ENCODE measurements at places on chromosomes 7 and 10. TPM values are rescaled to one million over a fixed set of nuclear protein-coding genes. Genes with fewer than 3 reads are reported as not detected.

ADARB2 gene
- polyA plus RNA-seq, result 0.05 TPM

FLNC gene
- polyA plus RNA-seq, result 0.93 TPM

ITGB8 gene
- polyA plus RNA-seq, result 0.11 TPM

KIAA1549 gene
- 0.09 TPM for polyA plus RNA-seq

HOXA3 gene
- 1.4 TPM for polyA plus RNA-seq

PSMG3 gene
- polyA plus RNA-seq, result 84.5 TPM

CACUL1 gene
- 4.3 TPM for polyA plus RNA-seq

THSD7A gene
- polyA plus RNA-seq, result 0.29 TPM

DNA sequence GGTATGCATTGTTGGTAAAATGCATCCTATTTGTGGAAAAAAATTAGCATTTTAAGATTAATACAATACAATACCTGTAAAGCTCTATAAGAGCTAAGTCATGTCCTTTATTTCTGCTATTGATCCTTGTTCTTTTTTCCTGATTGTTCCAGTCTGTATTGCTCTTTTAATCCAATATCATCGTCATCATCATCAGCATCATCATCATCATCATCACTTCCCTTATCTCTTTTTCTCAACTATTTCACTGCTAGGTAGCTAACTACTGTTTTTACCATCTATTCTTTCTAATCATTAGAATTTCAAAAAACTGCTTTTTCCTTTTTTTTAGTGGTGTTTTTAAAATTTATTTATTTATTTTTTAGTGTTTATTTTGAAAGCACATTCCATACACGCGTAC lies 71.2 kb downstream of the ABCC2 start:
- DNase-seq, result no peak
- no peaks in the 10 kb centered on the region for H3K27me3 ChIP-seq
- no peaks in the 10 kb centered on the region for H3K4me1 ChIP-seq
- H3K36me3 ChIP-seq, result no peaks in the 10 kb centered on the region
- H3K27ac ChIP-seq, result no peak overlapping the region

- no peaks in the 10 kb centered on the region for H3K27me3 ChIP-seq
- H3K27ac ChIP-seq, result no peak overlapping the region
- no peak overlapping the region for H3K4me3 ChIP-seq
- no peak for DNase-seq
Observed at GRCh38 chr7:148708026-148708885, 9.6 kb downstream of the CUL1 start.

- H3K4me1 ChIP-seq, result no peaks in the 10 kb centered on the region
- H3K4me3 ChIP-seq, result no peak overlapping the region
- no peak for DNase-seq
Observed at GRCh38 chr10:61760943-61761824, 98.5 kb downstream of the CABCOCO1 start.

GRCh38 chr10:106513352-106513771 lies 651.1 kb downstream of the SORCS1 start:
- no peaks in the 10 kb centered on the region for H3K4me1 ChIP-seq
- H3K4me3 ChIP-seq, result no peak overlapping the region

- no peaks in the 10 kb centered on the region for H3K36me3 ChIP-seq
- no peak overlapping the region for H3K27ac ChIP-seq
- H3K27me3 ChIP-seq, result no peaks in the 10 kb centered on the region
- no peak for DNase-seq
- no peaks in the 10 kb centered on the region for H3K4me1 ChIP-seq
- H3K4me3 ChIP-seq, result no peak overlapping the region
Observed at GRCh38 chr10:52115823-52116222, 198.3 kb upstream of the DKK1 start.

DNA sequence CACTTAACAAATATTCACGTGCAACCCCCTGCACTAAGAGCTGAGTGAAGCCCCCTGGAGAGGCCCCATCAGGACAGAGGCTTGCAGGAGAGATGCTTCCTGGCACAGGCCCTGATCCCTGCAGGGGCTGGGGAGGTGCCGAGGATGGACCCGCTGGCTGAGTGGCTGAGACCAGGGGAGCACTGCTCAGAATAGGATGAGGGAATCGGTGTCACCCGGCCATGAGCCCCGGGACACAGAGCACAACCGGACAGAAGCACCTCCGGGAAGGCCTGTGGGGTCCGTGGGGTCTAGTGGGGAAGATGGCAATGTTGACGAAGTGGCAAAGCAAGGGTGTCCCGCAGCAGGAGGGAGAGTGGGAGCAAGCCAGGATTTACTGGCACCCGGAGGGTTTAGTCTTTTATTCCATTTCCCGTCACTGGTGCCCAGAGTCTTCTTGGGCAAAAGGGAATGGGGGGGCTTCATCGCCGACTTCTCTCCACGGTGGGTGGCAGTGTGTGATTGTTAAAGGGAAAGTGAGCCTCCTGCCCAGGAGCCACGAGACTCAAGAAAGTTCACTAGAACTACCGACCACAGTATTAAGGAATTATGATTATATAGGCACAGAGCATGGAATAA lies 140.7 kb downstream of the ADARB2 start:
- H3K36me3 ChIP-seq, result no peaks in the 10 kb centered on the region
- no peak overlapping the region for H3K4me3 ChIP-seq
- DNase-seq, result no peak
- H3K4me1 ChIP-seq, result no peaks in the 10 kb centered on the region
- H3K27ac ChIP-seq, result no peak overlapping the region

DNA sequence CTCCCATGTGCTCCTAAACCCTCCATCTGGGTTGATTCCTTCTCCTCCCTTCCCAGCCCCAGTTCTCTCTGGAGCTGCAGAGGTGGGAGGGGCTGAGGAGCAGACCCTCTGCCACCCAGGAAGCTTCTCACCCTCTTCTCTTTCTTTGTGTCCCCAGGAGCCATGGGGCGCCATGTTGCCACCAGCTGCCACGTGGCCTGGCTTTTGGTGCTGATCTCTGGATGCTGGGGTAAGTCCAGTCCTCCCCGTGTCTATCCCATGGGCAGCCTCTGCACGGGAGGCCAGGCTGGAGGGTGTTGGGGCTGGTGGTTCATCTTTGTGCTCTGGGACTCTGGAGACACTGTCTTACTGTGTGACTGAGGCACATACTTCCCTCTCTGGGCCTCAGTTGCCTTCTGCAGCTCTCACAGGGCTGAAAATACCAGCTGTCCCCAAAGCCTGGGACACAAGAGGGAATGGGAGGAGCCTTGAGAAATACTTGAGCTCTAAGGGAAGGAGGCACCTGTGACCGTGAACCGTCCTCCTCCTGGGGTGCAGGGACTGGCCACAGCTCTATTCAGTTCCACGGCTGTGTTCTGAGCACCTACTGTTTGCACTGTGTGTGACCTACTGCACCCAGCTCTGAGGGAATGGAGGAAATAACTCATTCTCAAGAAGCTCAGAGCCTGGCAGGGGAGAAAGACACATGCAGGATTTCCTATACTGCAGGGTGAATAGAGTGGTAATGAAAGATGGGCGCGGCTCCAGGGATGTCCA lies 43.1 kb downstream of the CDH23 start:
- DNase-seq, result peak; percentile 46
- H3K27me3 ChIP-seq, result no peaks in the 10 kb centered on the region
- H3K36me3 ChIP-seq, result no peaks in the 10 kb centered on the region
- H3K4me1 ChIP-seq, result no peaks in the 10 kb centered on the region
- H3K4me3 ChIP-seq, result no peak overlapping the region
- H3K27ac ChIP-seq, result no peak overlapping the region

DNA sequence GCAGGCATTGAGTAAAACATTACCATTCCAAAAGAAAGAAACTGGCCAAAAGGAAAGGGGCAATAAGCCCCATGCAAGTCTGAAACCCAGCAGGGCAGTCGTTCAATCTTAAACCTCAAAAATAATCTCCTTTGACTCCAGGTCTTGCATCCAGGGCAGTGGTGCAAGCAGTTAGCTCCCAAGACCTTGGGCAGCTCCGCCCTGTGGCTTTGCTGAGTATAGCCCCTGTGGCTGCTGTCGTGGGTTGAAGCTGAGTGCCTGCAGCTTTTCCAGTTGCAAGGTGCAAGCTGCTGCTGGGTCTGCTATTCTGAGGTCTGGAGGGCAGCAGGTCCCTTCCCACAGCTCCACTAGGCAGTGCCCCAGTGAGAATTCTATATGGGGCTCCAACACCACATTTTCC lies 580.1 kb upstream of the AUTS2 start:
- H3K4me3 ChIP-seq, result no peak overlapping the region
- no peaks in the 10 kb centered on the region for H3K4me1 ChIP-seq
- H3K27ac ChIP-seq, result no peak overlapping the region
- H3K27me3 ChIP-seq, result no peaks in the 10 kb centered on the region
- H3K36me3 ChIP-seq, result no peaks in the 10 kb centered on the region

- H3K27me3 ChIP-seq, result no peaks in the 10 kb centered on the region
- H3K27ac ChIP-seq, result peak overlapping the region; percentile 14
- H3K36me3 ChIP-seq, result no peaks in the 10 kb centered on the region
- H3K4me3 ChIP-seq, result no peak overlapping the region
Observed at GRCh38 chr10:14617852-14618251, 156.8 kb downstream of the FAM107B start.

DNA sequence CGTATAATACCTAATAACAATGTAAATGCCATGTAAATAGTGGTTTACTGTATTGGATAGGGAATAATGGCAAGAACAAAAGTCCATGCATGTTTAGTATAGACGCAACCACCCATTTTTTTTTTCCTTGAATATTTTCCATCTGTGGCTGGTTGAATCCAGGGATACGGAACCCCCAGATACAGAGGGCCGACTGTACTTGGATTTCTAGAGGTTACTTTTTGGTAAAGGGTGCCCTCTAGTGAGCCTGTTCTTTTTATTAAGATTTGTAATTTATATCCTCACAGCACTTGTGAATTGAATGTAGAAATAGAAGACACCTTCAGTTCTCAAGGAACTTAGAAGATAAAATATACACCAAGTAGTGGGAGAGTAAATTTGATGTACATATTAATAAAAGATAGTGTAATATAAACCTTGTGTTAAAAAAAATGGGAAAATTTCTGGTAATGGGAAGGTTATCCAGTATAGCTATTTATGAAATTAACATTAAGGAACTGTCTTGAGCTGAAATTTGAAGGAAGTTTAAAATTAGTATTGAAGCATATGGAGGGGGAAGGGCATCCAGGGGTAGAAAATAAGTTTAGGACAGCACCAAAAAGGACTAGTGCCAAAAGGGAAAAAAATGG lies 32.0 kb downstream of the EXOC6 start:
- H3K4me1 ChIP-seq, result peaks cover 16% of the 10 kb centered on the region
- H3K36me3 ChIP-seq, result no peaks in the 10 kb centered on the region
- no peak overlapping the region for H3K27ac ChIP-seq
- no peak for DNase-seq
- no peak overlapping the region for H3K4me3 ChIP-seq

DNA sequence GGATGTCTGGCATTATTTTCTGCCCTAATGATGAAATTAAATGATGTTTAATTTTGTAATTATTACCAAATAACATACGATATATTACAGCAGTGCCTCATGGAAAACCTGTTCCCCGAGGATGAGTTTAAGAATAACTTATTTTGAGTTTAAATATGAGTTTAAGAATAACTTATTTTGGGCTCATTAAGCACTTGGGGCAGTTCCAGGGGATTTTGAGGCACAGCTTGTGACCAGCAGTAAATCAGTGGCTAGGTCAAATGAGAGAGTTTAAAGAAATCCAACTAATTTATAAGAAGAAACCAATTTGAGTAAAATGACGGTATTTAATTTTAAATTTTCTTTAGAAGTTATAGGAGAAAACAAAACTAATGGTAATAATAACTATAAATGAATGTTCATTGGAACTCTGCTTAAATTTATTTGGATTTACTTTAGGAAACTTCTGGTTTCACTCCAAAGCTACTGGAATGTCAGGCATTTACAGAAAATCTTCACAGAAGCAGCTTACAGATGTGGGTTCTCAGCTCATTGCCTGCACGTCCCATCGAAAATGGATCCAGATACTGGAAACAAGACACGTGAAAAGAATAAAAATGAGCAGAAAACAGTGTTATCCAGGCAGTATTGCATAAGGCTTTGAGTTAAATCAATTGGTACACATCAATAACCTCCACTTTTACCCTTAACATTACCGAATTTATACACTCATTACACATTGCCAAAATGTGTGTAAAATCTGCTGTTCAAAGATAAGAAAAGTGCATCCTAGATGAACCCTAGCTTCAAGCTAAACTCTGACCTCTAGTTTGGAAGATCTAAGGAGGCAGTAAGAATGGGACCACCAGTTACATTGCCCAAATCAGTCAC lies 784.5 kb upstream of the IGFBP3 start:
- H3K4me1 ChIP-seq, result no peaks in the 10 kb centered on the region
- H3K4me3 ChIP-seq, result no peak overlapping the region
- H3K27ac ChIP-seq, result no peak overlapping the region
- H3K27me3 ChIP-seq, result no peaks in the 10 kb centered on the region
- DNase-seq, result no peak
- H3K36me3 ChIP-seq, result no peaks in the 10 kb centered on the region

GRCh38 chr10:86580521-86580891 lies 58.9 kb upstream of the WAPL start:
- no peaks in the 10 kb centered on the region for H3K36me3 ChIP-seq
- H3K27me3 ChIP-seq, result peaks cover 15% of the 10 kb centered on the region
- H3K4me1 ChIP-seq, result no peaks in the 10 kb centered on the region
- no peak overlapping the region for H3K4me3 ChIP-seq

- peak; percentile 70 for DNase-seq
- no peaks in the 10 kb centered on the region for H3K27me3 ChIP-seq
- no peaks in the 10 kb centered on the region for H3K36me3 ChIP-seq
- H3K4me3 ChIP-seq, result no peak overlapping the region
- H3K4me1 ChIP-seq, result no peaks in the 10 kb centered on the region
Observed at GRCh38 chr10:131248376-131249165, 63.0 kb downstream of the TCERG1L start.

DNA sequence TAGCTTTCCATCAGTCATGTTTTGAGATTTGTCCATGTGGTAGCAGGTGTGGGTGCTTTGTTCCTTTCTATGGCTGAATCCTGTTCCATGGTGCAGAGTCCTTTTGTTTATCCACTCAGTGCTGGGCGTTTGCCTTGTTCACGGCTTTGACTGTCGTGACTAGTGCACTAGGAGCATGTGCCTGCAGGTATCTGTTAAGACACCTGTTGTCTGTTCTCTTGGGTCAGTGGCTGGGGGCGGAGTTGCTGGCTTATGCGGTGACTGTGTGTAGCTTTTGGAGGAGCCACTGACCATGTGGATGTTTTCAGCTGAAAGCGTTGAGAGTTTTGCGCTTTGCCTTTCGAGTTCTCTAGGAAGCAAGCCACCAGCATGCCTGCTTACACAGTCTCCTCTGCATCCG lies 573.1 kb upstream of the FOXK1 start:
- no peaks in the 10 kb centered on the region for H3K36me3 ChIP-seq
- H3K4me1 ChIP-seq, result no peaks in the 10 kb centered on the region
- H3K27me3 ChIP-seq, result no peaks in the 10 kb centered on the region
- no peak overlapping the region for H3K4me3 ChIP-seq

DNA sequence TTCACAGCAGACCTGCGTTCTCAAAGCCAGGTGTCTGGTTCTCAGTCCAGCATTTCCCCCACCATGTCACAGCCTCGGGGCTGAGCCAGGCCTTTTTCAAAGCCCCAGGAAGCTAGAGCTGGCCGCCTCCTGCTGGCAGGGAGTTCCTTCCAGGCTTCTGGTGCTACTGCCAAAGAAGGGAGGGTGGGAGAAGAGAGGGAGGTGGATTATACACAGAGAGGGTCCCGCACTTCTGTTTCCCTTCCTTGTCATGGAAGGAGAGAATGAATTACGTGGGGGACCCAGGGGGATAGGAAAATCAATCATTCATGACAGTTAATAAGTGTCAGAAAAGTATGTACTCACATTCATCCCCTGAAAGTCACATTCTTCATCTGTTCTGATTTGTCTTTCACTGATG lies 600 bp upstream of the LGI1 start:
- DNase-seq, result no peak
- no peaks in the 10 kb centered on the region for H3K27me3 ChIP-seq
- H3K27ac ChIP-seq, result no peak overlapping the region
- H3K4me1 ChIP-seq, result peaks cover 5% of the 10 kb centered on the region
- H3K4me3 ChIP-seq, result no peak overlapping the region

Data from spleen (tissue), 13 donors.